ENCODE measurements at places on chromosomes 4 and X. TPM values are rescaled to one million over a fixed set of nuclear protein-coding genes. Genes with fewer than 3 reads are reported as not detected.
A peak's percentile ranks its signal among the peaks of the same experiment; 100 is the strongest.

DNA sequence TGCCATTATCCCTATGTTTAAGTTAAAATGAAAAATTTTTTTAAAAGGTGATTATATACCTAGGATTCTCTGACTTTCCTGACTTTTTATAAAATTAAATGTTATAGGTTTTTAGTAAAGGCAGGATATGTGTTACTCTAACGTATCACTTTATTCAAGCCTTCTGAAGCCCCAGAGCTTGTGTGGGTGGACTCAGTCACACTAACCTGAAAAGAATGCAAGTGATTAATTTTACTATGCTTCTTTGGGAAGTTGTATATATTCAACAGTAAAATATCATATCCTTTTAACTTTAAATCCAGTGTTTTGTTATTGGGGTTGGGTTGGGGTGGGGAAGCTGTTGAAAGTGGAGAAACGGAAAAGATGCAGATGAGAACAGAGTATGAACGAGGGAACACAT, 22.8 kb downstream of the PDLIM3 start:
- no peak overlapping the region for H3K27ac ChIP-seq
- no peak overlapping the region for H3K4me3 ChIP-seq
- H3K4me1 ChIP-seq = peaks cover 17% of the 10 kb centered on the region
- no peaks in the 10 kb centered on the region for H3K36me3 ChIP-seq
- no peak for DNase-seq

The TLL1 gene
- not detected for total RNA-seq

DNA sequence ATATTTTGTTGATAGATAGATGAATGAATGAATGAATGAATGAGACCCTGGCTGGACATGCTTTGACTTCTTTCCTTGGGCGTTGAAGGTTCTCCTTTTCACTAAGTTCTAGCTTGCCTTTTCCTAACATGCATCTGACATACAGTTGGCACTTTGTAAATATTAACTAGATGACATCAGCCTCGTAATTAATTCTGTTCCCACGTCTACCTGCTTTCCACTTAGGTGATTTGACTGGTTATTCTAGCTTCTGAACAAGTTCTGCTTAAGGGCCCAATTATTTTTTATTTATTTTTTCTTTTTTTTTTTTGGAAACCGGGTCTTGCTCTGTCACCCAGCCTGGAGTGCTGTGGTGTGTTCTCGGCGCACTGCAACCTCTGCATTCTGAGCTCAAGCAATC, 13.9 kb upstream of the RASL11B start:
- H3K4me1 ChIP-seq = peaks cover 14% of the 10 kb centered on the region
- no peak overlapping the region for H3K4me3 ChIP-seq
- DNase-seq = no peak
- H3K27ac ChIP-seq = no peak overlapping the region
- peaks cover 2% of the 10 kb centered on the region for H3K27me3 ChIP-seq

DNA sequence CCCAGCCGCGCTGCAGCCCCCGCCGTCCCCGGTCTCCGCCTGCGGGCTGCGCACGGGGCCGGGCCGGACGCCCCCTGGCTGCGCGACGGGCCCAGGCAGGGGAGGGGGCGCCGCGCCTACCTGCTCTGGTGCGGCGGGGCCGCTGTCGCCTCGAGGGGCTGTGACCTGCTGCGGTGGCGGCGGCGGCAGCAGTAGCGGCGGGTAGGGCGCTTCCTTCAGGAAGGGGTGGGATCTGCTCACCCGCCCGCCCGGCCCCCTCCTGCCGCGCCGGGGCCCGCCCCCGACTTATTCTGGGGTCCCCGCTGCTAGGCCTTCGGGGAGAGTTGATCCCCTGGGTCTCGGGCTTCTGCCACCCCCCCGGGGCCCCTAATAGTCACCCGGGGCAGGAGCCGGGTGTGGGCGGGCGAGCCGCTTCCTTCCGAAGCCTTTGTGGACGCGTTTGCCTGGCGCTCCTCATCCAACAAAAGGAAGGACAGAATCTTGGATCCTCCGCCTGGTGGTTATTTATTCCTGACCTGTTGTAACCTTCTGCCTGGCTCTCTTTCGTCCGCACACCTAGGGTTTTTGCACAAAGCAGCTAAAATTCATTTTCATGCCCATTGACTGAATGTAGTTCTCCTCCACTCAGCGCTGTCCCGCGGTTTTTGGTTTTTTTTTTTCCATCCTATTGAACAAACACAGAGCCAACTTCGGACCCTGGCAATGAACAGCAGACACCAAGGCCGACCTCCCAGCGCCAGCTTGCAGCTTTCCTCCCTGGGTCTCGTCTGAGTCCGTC, at the start of gene TMEM150C:
TMEM150C (minus strand) TSS at position 203 of the 778 bp plus-strand sequence. CDS start 57,331 bp downstream, outside the sequence.
- H3K4me3 ChIP-seq = peak within 1 kb of the TSS; percentile 58
- H3K4me1 ChIP-seq = peaks cover 12% of the 10 kb centered on the region
- DNase-seq = no peak
- H3K27me3 ChIP-seq = peaks cover 42% of the 10 kb centered on the region

The HTRA3 gene
- not detected for total RNA-seq

DNA sequence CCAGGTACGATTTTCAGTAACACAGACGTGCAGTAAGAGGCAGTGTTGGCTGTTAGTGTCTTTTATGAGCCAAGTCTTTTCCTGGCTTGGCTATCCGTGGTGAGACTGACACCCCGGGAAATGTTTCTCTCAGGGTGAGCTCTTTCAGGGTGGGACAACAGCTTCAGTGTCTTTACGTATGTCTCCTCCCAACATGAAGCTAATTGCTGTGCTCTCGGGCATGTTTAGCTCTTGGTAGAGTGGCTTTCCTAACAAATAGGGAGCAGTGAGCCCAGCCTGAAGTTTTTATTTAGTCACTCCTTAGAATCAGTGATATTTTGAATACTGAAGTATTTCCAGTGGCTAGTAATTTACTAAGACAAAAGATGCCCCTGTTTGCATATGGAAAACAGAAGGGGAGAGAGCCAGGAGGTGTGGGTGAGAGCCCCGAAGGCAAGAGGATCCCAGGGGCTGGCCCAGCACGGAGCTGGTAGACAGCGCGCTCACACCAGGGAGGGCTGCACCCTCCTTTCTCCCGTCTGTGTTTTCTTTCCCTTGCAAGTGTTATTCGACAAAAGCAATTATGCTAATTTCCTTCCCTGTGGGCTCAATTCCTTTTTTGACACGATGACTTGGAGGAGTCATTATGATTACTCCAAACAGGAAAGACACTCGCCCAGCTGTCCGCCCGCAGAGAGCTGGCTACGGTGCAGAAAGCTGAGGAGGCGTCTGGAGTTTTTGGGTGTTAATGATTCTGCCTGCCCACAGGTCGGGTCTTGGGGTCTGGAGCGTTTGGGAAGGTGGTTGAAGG, 47.7 kb downstream of the PDGFRA start:
- no peaks in the 10 kb centered on the region for H3K36me3 ChIP-seq
- no peak overlapping the region for H3K4me3 ChIP-seq
- peaks cover 2% of the 10 kb centered on the region for H3K4me1 ChIP-seq
- DNase-seq = peak; percentile 9
- no peak overlapping the region for H3K27ac ChIP-seq

GRCh38 chr4:137427411-137427810, 104.9 kb downstream of the PCDH18 start:
- no peak overlapping the region for H3K4me3 ChIP-seq
- H3K27ac ChIP-seq = no peak overlapping the region
- H3K36me3 ChIP-seq = no peaks in the 10 kb centered on the region
- no peak for DNase-seq
- no peaks in the 10 kb centered on the region for H3K27me3 ChIP-seq

The DSPP gene
- total RNA-seq = not detected

DNA sequence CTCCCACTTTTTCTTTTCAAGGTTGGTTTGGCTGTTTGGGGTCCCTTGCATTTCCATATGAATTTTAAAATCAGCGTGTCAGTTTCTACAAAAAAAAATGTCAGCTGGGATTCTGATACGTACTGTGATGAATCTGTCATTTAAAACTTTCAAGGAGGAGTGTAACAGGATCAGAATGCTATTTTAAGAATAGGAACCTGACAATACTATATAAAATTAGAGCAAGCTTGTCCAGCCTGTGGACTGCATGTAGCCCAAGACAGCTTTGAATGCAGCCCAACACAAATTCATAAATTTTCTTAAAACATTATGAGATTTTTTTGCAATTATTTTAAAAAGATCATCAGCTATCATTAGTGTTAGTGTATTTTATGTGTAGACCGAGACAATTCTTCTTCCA, 56.5 kb downstream of the TMEM164 start:
- no peak for DNase-seq
- no peaks in the 10 kb centered on the region for H3K36me3 ChIP-seq
- H3K4me1 ChIP-seq = peaks cover 13% of the 10 kb centered on the region
- H3K27ac ChIP-seq = no peak overlapping the region

GRCh38 chrX:68428431-68428830, 4.9 kb downstream of the OPHN1 start:
- no peak for DNase-seq
- H3K4me1 ChIP-seq = peaks cover 4% of the 10 kb centered on the region
- H3K36me3 ChIP-seq = no peaks in the 10 kb centered on the region

The TMPRSS11F gene
- total RNA-seq = not detected

- no peak overlapping the region for H3K4me3 ChIP-seq
- H3K36me3 ChIP-seq = no peaks in the 10 kb centered on the region
- peaks cover 15% of the 10 kb centered on the region for H3K4me1 ChIP-seq
- H3K27me3 ChIP-seq = peaks cover 9% of the 10 kb centered on the region
These were observed 82.4 kb upstream of the KLF3 start for GRCh38 chr4:38581426-38582106.

The PRPS2 gene
- 104 TPM for total RNA-seq

DNA sequence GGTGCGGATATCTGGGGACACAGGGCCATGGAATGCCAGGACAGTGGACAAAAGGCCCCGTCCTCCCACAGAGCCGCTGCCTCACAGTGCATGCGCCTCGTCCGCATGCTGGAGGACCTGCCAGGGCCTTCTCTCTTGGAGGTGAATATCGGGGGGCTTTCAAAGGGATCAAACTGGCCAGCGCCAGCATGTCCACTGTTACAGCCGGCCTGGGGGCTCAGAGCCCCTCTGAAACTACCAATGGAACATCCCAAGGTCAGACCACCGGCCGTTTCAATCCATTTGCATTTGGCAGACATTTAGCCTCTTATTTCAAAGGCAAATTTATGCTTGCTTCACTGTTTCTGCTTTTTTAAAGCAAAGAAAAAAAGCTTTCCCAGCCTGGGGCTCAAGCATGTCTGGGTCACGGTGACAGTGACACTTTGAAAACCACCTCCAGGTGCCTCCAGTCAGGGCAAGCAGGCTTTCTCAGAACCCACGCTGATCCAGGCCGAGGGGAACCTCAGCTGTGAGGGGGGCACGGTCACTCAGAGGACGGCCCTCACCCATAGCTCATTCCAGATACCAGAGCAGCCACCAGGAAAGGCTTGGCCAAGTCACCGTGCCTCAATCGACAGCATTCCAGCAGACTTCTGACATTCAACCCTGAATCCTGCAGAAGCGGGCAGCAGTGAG, 57.2 kb downstream of the PPP2R2C start:
- no peaks in the 10 kb centered on the region for H3K4me1 ChIP-seq
- no peaks in the 10 kb centered on the region for H3K36me3 ChIP-seq
- no peak for DNase-seq
- no peak overlapping the region for H3K4me3 ChIP-seq
- H3K27me3 ChIP-seq = peaks cover 12% of the 10 kb centered on the region

- no peaks in the 10 kb centered on the region for H3K4me1 ChIP-seq
- no peaks in the 10 kb centered on the region for H3K36me3 ChIP-seq
- no peak overlapping the region for H3K4me3 ChIP-seq
- H3K27me3 ChIP-seq = peaks cover 21% of the 10 kb centered on the region
These were observed 5.0 kb downstream of the LNX1 start for GRCh38 chr4:53586121-53586816.

- H3K27me3 ChIP-seq = peaks cover 9% of the 10 kb centered on the region
- no peak overlapping the region for H3K4me3 ChIP-seq
- no peaks in the 10 kb centered on the region for H3K36me3 ChIP-seq
- DNase-seq = no peak
- no peak overlapping the region for H3K27ac ChIP-seq
These were observed 121.9 kb upstream of the ANK2 start for GRCh38 chr4:112927544-112927943.

The TEX13B gene
- total RNA-seq = not detected

DNA sequence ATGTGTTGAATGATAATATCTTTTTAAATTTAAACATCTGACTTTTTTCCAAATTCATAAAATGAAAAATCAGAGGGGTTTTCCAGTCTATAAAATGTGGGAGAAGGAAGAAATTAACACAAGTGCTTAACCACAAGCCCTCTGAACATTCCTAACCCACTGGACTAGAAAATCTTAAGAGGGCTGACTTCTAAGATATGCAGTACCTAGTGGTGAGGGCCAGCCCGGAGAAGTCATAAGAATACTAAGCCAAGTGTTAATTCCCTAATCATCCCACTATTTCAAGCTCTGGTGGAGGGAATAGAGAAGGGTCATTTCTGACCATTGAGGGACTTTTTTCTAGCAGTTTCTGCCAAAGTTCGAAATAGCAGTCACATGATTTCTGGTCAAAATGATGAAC, 86.9 kb upstream of the NEIL3 start:
- no peak overlapping the region for H3K27ac ChIP-seq
- peaks cover 1% of the 10 kb centered on the region for H3K27me3 ChIP-seq
- no peak overlapping the region for H3K4me3 ChIP-seq
- H3K4me1 ChIP-seq = no peaks in the 10 kb centered on the region
- no peak for DNase-seq

GRCh38 chr4:188270273-188271069, 131.2 kb downstream of the TRIML1 start:
- H3K4me1 ChIP-seq = no peaks in the 10 kb centered on the region
- H3K4me3 ChIP-seq = no peak overlapping the region
- H3K36me3 ChIP-seq = no peaks in the 10 kb centered on the region
- no peaks in the 10 kb centered on the region for H3K27me3 ChIP-seq
- H3K27ac ChIP-seq = no peak overlapping the region
- no peak for DNase-seq

- H3K27me3 ChIP-seq = peaks cover 17% of the 10 kb centered on the region
- H3K4me3 ChIP-seq = no peak overlapping the region
- H3K36me3 ChIP-seq = no peaks in the 10 kb centered on the region
- H3K4me1 ChIP-seq = no peaks in the 10 kb centered on the region
These were observed 2.9 kb downstream of the DOK7 start for GRCh38 chr4:3465698-3466671.

GRCh38 chr4:24278693-24279092, 305.7 kb downstream of the DHX15 start:
- H3K4me1 ChIP-seq = no peaks in the 10 kb centered on the region
- H3K4me3 ChIP-seq = no peak overlapping the region
- H3K36me3 ChIP-seq = no peaks in the 10 kb centered on the region
- DNase-seq = no peak
- H3K27ac ChIP-seq = no peak overlapping the region
- peaks cover 2% of the 10 kb centered on the region for H3K27me3 ChIP-seq

DNA sequence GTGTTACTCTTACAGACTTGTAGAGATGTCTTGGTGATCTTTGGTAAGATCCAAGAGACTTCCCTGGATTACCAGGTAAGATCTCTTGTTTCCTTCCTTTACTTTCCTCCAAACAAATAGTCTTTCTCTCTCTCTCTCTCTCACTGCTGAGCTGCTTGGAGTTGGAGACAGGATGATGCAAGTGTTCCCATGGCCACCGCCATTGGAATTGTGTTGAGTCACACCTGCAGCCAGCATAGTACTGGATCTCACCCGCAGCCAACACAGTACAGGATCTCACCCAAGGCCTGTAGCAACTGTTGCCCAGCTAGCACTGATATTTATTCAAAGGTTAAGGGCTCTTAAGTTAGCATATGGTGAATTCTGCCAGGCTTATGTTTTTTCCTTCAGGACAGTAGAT, 1080.9 kb downstream of the FAT4 start:
- no peak for DNase-seq
- no peaks in the 10 kb centered on the region for H3K36me3 ChIP-seq
- no peak overlapping the region for H3K4me3 ChIP-seq
- no peaks in the 10 kb centered on the region for H3K4me1 ChIP-seq
- no peak overlapping the region for H3K27ac ChIP-seq
- H3K27me3 ChIP-seq = no peaks in the 10 kb centered on the region

The GPR50 gene
- total RNA-seq = not detected

GRCh38 chr4:81620442-81620841, 148.7 kb upstream of the RASGEF1B start:
- H3K4me3 ChIP-seq = no peak overlapping the region
- no peaks in the 10 kb centered on the region for H3K36me3 ChIP-seq
- no peak overlapping the region for H3K27ac ChIP-seq
- H3K4me1 ChIP-seq = no peaks in the 10 kb centered on the region

Data from activated CD4-positive, alpha-beta memory T cell treated with anti-CD3 and anti-CD28 coated beads for 36 hours (primary cell).